ENCODE measurements at places on chromosomes 7 and 10.

- no peak for DNase-seq
Measured at GRCh38 chr7:128922496-128923410, 12.2 kb upstream of the KCP start.

DNA sequence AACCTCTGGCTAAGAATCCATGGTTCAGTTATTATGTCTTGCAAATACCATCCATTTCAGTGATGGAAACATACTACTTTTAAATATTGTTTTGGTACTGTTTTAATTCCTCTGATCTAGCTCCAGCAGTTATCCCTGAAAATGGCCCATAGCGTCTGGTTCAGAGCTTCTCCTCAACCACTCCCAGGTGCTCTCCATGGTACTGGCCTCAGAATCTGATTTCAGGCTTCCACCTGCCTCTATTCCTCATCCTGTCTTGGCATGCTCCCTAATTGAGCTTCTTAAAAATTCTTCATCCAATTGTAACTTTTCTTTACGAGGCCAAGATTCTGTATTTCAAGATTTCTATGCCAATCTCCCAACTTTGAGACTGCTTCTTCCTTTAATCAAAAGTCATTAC is 236.3 kb downstream of the HTR7 start:
- DNase-seq: no peak

DNA sequence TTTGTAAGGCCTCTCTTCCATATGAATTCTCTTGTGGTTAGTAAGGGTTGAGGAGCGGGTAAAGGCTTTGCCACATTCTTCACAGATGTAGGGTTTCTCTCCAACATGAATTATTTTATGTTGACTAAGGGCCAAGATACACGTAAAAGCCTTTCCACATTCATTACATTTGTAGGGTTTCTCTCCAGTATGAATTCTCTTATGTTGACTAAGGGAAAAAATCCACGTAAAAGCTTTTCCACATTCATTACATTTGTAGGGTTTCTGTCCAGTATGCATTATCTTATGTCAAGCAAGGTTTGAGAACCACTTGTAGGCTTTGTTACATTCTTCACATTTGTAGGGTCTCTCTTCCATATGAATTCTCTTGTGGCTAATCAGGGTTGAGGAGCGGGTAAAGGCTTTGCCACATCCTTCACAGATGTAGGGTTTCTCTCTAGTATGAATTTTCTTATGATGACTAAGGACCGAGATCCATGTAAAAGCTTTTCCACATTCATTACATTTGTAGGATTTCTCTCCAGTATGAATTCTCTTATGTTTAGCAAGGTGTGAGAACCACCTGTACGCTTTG is 493.0 kb downstream of the ZNF479 start:
- no peak for DNase-seq

DNA sequence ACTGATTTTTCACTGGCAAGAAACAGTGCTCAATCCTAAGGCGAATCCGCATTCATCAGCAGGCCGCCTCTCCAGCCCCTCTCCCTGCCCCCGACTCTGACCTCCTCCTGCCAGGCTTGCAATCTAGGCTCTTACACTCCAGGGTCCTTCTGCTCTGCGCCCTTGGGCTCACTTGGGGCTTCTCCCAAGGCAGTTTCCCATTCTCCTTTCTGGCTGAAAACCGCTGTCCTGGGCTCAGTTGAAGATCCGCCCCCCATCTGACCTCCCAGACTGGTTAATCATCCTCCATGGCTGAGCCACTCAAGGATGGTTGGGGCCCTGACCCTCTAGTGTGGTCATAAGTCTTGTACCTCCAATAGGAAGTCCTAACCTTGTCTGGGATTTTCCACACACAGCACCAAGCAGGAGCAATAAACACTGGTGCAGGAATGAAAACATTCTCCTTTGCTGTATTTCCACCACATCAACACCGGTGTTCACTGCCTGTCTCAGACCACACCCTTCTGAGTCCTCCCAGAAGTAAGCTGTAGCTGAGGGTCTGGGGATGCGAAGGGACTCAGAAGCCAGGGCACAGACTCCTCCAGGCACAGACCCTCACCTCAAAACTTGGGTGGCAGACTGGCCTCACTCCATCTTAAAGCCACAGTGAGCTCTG is 42.4 kb downstream of the TNS3 start:
- DNase-seq: peak; percentile 49

DNA sequence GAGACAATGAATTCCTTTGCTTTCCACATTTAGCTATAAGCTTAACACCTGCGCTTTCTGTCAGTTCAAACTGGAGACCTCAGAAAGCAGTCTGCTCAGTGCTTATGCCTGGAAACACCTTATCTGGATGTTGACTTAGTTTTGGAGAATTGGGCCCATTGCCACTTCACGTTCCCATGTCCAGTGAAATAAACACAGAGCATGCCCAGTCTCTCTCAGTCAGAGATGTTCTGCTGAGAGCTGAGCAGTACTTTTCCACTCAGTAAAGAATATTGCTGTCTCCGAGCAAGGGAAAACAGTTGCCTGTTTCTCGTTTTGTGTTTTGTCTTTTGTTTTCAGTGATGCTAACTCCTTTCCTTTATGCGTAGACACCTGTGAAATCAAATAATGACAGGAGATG is 83.2 kb upstream of the PRR15 start:
- no peak for DNase-seq

DNA sequence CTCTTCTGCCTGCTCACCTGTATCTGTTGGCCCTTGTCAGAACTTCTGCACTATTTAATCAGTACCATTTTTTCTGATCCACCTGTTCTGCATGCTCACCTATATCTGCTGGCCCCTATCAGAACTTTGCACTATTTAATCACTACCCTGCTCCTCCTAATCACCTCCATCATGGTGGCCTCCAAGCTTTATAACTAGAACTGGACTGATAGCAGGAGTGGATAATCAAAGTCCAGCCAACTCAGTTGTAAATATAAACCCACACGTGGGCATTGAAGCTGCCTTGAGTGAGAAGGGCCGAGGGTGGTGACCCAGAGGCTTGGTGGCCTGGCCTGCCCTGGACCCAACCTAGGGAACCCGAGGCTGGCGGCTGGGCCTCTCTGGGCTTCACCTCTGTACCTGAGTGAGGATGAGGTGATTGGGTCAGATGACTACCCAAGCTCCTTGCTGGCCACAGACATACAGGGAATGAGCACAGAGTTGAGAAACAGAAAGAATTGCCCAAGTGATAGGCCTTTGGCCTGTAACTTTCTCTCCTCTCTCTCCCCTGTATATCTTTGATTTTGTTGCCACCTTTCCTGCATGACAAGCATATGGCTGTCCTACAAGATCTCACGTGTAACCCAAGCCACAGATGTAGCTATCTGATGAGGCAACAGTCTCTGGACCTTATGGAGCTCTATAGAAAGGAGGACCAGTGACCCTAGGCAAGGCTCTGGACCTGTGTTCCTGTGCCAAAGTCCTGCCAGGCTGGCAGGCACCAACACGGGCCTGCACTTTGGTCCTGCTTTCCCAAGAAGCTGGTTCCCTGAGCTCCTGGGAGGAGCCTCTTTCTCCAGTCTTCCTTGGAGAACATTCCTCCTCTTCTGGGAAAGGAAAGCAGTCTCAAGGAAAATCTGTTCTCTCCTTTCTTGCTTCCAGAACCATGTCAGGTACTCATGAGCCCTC is 23.4 kb upstream of the FAM3C start:
- no peak for DNase-seq

- peak; percentile 68 for DNase-seq
Measured at GRCh38 chr7:107958764-107959526, 44.0 kb downstream of the LAMB1 start.

GRCh38 chr7:149784251-149784608 is 10.8 kb upstream of the ZNF467 start:
- DNase-seq: no peak
